Kidney (tissue), 22 donors: ENCODE measurements at places on chromosomes 11 and 22. TPM values are rescaled to one million over a fixed set of nuclear protein-coding genes. Genes with fewer than 3 reads are reported as not detected.

HYLS1 gene
- 3.0 TPM for total RNA-seq

ILK gene
- total RNA-seq, result 170 TPM

- no peak for DNase-seq
Observed at GRCh38 chr11:75899806-75900205, 84.8 kb downstream of the UVRAG start.

DNA sequence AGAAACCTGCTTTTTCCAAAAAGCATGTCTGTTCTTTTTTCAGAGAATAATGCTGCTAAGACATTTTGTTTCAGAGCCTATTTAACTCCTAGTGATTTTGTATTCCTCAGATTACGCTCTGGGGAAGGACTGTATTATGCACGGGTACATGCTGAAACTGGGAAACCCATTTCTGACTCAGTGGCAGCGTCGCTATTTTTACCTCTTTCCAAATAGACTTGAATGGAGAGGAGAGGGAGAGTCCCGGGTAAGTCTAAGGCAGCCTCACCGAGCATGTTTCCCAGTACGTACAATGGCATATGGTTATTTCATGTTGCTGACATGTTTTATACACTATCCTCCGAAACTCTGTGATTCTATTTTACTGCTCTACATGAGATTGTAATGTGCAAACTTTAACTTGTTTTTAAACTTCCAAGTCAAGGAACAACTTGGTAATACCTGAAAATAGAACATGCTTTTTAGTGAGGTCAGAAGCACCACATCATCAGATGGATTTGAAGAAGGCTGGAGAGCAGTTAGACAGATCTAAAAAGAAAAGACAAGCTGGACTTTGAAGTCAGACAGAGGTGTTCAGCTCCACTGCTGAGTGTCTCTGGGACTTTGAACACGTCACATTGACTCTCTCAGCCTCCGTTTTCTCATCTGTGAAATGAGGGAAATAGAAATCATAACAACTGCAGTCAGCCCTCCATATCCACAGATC is 23.7 kb upstream of the MYO18B start:
- no peak for DNase-seq

DNA sequence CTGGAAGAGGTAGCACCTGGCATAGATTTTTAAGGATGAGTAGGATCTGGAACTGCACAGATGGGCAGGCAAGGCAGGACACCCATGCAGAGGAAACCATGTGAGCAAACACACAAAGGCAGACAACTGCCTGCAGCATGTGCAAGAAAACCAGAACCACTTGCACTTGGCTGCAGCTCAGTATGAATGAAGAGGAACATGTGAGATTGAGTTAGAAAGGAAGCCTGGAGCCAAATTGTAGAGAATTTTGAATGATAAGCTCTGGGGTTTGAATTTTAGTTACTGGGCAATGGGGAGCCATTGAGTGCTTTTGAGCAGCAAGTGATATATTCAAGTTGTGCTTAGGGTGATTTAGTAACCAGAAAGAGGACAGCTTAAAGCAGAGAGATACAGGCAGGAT is 583.4 kb downstream of the SOX6 start:
- no peak for DNase-seq

TIMM10B gene
- total RNA-seq, result 44.7 TPM

XKR3 gene
- total RNA-seq, result not detected

- DNase-seq, result no peak
Observed at GRCh38 chr11:47398551-47398950, 9.8 kb upstream of the SLC39A13 start.
